Bronchial epithelial cell (primary cell): ENCODE measurements at places on chromosomes 3 and 15. TPM values are rescaled to one million over a fixed set of nuclear protein-coding genes. Genes with fewer than 3 reads are reported as not detected.

OXTR gene
- total RNA-seq = 0.26 and 0.53 TPM in 2 replicates

IQSEC1 gene
- 5.8 and 6.6 TPM in 2 replicates for total RNA-seq

CHDH gene
- under 0.01 and 0.13 TPM in 2 replicates for total RNA-seq

ATP2B2 gene
- not detected in 2 replicates for total RNA-seq

ALDH1A3 gene
- 217 and 666 TPM in 2 replicates for total RNA-seq

SERPINI2 gene
- total RNA-seq = not detected in 2 replicates

ARHGAP31 gene
- total RNA-seq = 0.26 TPM in 2 replicates

NUP210 gene
- under 0.01 TPM in 1 of 2 replicates, not detected in the other for total RNA-seq

TNFAIP8L3 gene
- 5.0 and 7.6 TPM in 2 replicates for total RNA-seq

ROBO1 gene
- 20.8 and 66.6 TPM in 2 replicates for total RNA-seq

- DNase-seq = no peak
These were observed 196.5 kb upstream of the LRTM1 start for GRCh38 chr3:55124371-55124770.

DNA sequence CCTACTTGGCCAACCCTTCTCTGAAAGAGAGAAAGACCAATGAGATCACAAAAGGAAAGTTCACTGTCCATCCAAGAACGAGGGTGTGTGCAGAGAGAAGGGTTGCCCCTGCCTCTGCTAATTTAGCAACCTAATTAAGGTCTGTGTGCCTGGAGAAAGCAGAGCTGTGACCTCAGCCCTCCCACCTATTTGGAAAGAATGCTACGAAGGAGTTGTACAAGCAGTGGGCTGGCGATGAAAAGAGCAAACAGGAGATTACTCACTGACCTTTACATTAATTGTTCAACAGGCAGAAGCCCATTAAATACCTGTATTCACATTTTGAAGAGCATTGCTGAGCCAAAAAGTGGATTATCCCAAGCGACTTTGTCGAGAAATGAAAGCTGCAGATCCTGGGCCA, 314.9 kb downstream of the NTRK3 start:
- no peak for DNase-seq

DNA sequence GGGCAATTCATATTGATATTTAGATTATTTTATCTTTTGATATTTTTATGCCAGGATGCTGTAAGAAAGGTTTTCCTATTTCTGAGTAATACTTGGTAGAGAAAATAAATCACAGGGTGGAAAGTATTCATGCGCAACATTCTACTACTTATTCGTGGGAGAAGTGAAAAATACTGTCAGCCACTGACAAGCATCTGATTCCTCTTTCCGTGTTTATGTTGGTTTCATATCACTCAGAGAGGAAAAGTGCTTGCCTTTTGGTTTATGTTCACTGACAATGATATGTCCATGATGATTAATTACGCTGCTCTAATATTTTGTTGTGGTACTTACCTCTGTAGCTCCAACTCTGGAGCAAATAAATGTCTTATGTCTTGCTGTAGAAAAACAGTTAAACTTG, 429.4 kb downstream of the EDEM1 start:
- DNase-seq = no peak

- no peak for DNase-seq
These were observed 70.4 kb upstream of the THRB start for GRCh38 chr3:24565053-24565452.

DNA sequence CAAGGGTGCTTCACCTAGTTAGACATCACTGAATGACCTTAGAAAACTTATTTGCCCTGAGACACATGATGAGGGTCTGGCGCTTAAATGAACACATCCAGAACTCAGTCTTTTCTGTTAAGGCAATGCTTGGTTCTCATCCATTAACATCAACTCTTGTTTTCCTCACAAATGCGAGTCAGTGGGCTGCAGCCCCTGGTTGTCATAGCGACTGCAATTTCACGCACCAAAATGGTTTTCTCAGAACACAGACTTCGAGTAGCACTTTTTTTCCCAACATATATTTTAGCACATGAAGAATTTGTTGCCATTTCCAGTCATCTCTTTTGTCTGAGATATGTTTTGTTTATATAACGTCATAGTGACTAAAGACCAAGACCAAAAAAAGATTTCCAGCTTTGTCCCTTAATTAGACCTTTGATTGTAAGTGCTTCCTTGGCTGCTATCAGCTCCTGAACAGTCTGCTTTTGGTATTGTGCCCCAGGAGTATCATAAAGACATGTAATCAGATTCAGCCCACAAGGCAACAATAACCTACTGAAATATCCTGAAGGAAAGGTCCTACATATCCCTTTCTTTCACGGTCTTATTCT, 68.5 kb downstream of the GPR176 start:
- DNase-seq = no peak

- DNase-seq = peak; percentile 33
These were observed 66.9 kb upstream of the PRR23C start for GRCh38 chr3:139111392-139112229.

GRCh38 chr15:100667405-100668347, 65.3 kb downstream of the ASB7 start:
- peak; percentile 44 for DNase-seq

DNA sequence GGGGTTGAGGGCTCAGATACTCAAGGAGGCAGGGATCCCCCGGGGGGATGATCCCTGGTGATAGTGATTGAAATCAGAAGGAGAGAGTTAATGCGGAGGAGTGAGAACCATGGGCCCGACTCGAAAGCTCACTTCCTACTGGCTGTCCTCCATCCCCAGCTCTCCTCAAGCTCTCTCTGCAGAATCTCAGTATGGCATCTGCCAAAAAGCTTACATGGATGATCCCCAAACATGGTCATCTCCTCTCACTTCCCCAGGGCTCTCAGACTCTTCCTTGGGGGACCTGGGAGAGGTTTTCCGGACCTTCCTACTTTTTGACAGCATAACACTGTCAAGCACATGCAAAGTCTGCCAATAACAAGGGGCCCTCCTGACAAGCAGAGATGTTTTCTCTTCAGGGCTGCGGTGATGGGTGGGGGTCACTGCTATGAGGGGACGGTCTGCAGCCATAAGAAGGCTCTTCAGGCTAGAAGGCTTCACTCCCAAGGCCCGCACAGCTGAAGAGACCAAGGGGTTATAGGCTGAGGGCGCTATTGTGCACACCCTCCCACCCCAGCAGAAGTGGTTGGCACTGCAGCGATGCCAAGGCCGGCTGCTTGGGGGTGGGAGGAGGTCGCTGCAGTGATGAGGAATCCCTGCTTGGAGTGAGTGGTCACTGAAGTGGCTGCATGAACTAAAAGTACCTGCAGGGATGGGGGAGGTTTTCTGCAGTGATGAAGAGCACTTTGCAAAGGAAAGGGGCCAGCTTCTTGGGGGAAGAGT, 828 bp upstream of the VWA5B2 start:
- DNase-seq = no peak

DNA sequence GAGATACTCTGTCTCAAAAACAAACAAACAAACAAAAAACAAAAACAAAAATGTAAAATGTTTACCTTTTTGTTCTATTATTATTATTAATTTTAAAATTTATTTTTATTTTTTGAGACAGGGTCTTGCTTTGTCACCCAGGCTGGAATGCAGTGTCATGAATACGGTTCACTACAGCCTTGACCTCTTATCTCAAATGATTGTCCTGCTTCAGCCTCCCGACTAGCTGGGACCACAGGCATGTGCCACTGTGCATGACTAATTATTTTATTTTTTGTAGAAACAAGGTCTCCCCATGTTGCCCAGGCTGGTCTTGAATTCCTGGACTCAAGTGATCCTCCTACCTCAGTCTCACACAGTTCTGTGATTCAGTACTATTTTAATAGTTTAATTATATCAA, 5.7 kb upstream of the SLC25A26 start:
- no peak for DNase-seq

DNA sequence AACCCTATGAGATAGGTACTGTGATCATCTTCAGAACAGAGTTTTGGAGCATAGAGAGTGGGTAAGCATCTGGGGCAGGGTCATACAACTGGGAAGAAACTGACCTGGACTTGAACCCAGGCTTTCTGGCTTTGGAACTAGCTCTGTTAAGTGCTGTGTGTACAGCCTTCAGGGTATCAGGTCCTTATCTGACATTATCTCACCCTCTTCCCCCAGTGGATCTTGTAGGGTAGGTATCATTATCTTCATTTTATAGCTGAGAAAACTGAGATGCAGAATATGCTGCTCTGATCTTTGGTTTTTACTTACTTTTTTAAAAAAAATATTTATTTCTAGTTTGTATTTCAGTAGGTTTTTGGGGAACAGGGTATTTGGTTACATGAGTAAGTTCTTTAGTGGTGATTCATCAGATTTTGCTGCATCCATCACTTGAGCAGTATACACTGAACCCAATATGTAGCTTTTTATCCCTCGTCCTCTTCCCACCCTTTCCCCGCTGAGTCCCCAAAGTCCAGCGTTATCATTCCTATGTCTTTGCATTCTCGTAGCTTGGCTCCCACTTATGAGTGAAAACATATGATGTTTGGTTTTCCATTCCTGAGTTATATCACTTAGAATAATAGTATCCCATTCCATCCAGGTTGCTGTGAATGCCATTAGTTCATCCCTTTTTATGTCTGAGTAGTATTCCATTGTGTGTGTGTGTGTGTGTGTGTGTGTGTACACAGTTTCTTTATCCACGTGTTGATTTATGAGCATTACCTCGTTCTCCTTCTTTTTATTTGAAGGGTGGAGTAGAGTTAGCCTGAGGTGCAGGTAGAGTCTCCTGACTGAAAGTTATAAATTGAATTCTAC, 271.2 kb downstream of the PTPRG start:
- no peak for DNase-seq
